ENCODE measurements at places on chromosomes 1 and 21.

DNA sequence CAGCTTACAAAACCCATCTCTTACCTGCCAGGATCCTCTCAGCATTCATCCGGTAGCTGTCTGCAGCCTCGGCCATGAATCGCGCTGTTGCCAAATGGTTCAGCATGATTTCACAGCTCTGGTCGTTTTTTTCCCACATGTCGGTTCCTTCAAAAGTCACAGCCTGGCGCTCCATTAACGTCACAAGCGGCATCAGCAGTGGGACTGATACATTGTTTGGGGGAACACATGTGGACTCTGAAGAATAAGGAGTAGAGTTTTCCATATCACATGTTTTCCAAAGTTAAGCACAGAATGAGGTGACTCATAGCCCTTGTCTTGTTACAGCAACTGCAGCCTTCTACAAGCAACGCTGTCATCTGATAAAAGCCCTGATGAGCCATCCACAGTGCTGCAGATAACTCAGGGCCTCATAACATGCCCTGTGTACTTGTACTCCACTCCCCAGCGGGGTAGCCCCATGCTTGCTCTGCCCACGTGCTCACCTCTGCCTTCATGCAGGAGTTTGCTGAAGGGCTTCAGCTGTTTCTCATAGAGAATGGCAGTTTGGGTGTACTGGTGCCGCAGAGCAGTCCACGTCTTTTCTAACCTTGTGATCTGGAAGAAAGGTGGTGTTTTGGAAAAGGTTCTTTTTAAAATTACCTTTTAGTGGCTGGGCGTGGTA is 114.2 kb downstream of the BCAR3 start:
- DNase-seq: no peak
- peak overlapping the region; percentile 46 for H3K27ac ChIP-seq
- H3K4me1 ChIP-seq: no peaks in the 10 kb centered on the region

DNA sequence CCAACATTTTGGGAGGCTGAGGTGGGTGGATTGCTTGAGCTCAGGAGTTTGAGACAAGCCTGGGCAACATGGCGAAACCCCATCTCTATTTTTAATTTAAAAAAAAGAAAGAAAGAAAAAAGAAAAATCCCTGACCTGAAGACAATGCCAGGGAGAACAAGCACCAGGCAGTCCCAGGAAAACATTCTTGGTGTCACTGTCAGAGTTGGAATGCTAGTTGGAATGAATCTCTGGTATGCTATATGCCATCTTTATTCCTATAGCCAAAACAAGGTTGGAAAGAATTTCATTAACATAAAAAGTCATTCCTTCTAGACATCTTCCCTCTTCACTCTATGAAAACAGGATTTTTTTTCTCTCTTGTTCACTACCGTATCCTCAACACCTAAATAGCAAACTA is 2.8 kb downstream of the DNAJC8 start:
- H3K4me1 ChIP-seq: peaks cover 24% of the 10 kb centered on the region
- H3K27me3 ChIP-seq: no peaks in the 10 kb centered on the region
- no peak for DNase-seq
- peaks cover 22% of the 10 kb centered on the region for H3K36me3 ChIP-seq
- H3K27ac ChIP-seq: no peak overlapping the region

GRCh38 chr1:31105646-31106045 is 40.1 kb upstream of the PUM1 start:
- H3K4me3 ChIP-seq: no peak overlapping the region
- DNase-seq: no peak
- H3K36me3 ChIP-seq: no peaks in the 10 kb centered on the region
- H3K27ac ChIP-seq: no peak overlapping the region

DNA sequence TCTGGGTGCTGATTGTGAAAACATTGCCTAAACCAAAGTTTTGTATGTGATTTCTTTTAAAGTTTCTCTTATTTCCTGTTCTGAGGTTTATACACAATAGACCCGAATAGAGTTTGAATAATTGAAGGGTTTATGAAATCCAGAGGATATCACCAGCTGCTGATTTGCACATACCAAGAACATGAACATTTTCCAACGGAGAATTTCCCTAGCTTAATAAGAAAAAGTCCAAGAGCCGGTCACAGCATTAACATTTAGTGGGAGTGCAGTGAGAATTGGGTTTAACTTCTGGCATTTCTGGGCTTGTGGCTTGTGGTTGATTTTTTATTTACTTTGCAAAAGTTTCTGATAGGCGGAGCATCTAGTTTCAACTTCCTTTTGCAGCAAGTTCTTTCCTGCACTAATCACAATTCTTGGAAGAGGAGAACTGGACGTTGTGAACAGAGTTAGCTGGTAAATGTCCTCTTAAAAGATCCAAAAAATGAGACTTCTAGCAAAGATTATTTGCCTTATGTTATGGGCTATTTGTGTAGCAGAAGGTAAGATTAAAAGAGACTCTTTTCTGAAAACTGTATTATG is at the start of gene CFH:
Gene CFH (plus strand): TSS at position 407 of the 579 bp plus-strand sequence. CDS start 75 bp downstream, at position 482.
- peak within 1 kb of the TSS; percentile 26 for H3K4me3 ChIP-seq
- peak within 1 kb of the TSS; percentile 51 for H3K27ac ChIP-seq
- no peaks in the 10 kb centered on the region for H3K27me3 ChIP-seq
- DNase-seq: no peak

- H3K4me3 ChIP-seq: no peak overlapping the region
- H3K36me3 ChIP-seq: no peaks in the 10 kb centered on the region
- no peak overlapping the region for H3K27ac ChIP-seq
- DNase-seq: no peak
Observed at GRCh38 chr1:43232482-43232881, 37.3 kb upstream of the TMEM125 start.

DNA sequence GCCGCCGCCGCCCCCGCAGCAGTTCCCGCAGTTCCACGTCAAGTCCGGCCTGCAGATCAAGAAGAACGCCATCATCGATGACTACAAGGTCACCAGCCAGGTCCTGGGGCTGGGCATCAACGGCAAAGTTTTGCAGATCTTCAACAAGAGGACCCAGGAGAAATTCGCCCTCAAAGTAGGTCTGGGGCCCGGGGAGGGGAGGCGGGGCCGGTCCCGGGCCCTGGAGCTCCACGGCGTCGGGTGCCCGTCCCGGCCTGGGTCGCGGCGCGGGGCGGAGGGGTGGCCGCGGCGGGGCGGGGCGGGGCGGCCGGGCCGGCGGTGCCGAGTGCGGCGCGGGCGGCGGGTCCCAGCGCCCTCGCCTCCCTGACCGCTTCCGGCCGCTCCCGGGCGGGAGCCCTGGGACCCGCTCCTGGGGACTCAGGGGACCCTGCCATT is 646 bp downstream of the MAPKAPK2 start:
- peak; percentile 29 for DNase-seq
- no peaks in the 10 kb centered on the region for H3K27me3 ChIP-seq
- H3K4me3 ChIP-seq: peak overlapping the region; percentile 83

DNA sequence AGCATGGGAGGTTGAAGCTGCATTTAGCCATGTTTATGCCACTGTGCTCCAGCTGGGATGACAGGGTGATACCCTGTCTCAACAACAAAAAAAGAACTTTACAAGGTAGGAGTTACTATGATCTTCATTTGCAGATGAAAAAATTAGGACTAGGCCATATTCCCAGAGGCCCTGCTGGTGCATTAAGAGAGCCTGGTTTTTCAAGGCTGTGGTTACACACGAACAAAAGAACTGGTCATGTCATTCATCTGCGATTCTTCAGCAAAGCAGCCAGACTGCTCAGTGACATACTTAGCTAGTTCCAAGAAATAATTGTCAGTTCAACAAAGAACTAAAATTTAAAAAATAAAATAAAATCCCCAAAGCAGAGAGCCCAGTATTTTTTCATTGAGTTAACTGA is 66.1 kb upstream of the SLC22A15 start:
- no peaks in the 10 kb centered on the region for H3K4me1 ChIP-seq
- no peaks in the 10 kb centered on the region for H3K36me3 ChIP-seq
- H3K27ac ChIP-seq: no peak overlapping the region
- no peaks in the 10 kb centered on the region for H3K27me3 ChIP-seq
- DNase-seq: no peak
- no peak overlapping the region for H3K4me3 ChIP-seq

GRCh38 chr1:166174108-166174507 is 7.3 kb upstream of the FAM78B start:
- H3K4me3 ChIP-seq: no peak overlapping the region
- no peaks in the 10 kb centered on the region for H3K4me1 ChIP-seq
- H3K27me3 ChIP-seq: no peaks in the 10 kb centered on the region
- H3K36me3 ChIP-seq: no peaks in the 10 kb centered on the region

DNA sequence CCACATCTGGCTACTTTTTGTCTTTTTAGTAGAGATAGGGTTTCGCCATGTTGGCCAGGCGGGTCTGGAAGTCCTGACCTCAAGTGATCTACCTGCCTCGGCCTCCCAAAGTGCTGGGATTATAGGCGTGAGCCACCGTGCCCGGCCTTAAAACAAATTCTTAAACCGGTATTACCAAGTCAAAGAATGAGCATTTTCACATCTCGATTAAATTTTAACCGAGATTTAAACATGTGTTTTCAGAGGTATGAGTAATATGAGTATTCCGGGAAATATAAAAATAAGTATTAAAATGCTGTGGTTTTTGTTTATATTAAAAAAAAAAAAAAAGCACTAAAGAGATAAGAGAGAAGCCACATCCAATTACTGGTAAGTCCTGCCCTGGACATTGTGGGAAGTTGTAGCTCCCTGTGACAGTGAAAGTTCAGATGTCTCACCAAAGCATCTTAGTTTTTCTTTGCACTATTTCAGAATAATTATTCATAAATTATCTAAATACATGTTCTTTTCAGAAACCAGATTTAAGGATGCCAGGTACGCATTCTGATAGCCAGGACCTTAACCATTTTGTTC is 24.9 kb downstream of the ZNF281 start:
- no peaks in the 10 kb centered on the region for H3K27me3 ChIP-seq
- H3K27ac ChIP-seq: no peak overlapping the region
- H3K36me3 ChIP-seq: no peaks in the 10 kb centered on the region
- H3K4me3 ChIP-seq: no peak overlapping the region
- H3K4me1 ChIP-seq: no peaks in the 10 kb centered on the region
- DNase-seq: no peak

- no peak for DNase-seq
- peaks cover 92% of the 10 kb centered on the region for H3K4me1 ChIP-seq
- H3K36me3 ChIP-seq: no peaks in the 10 kb centered on the region
- peak overlapping the region; percentile 35 for H3K4me3 ChIP-seq
- peak overlapping the region; percentile 76 for H3K27ac ChIP-seq
Observed at GRCh38 chr21:35027563-35028450, 21.3 kb downstream of the RUNX1 start.

GRCh38 chr1:95197616-95198252 is 36.3 kb upstream of the RWDD3 start:
- H3K4me3 ChIP-seq: no peak overlapping the region
- DNase-seq: no peak
- H3K4me1 ChIP-seq: no peaks in the 10 kb centered on the region
- no peaks in the 10 kb centered on the region for H3K36me3 ChIP-seq
- no peaks in the 10 kb centered on the region for H3K27me3 ChIP-seq

- H3K4me1 ChIP-seq: no peaks in the 10 kb centered on the region
- H3K27ac ChIP-seq: no peak overlapping the region
- DNase-seq: no peak
Observed at GRCh38 chr21:45833414-45833813, 148.2 kb upstream of the COL6A1 start.

- H3K27me3 ChIP-seq: no peaks in the 10 kb centered on the region
- H3K36me3 ChIP-seq: no peaks in the 10 kb centered on the region
- DNase-seq: no peak
- H3K27ac ChIP-seq: no peak overlapping the region
Observed at GRCh38 chr1:203439131-203439730, 36.4 kb upstream of the PRELP start.

DNA sequence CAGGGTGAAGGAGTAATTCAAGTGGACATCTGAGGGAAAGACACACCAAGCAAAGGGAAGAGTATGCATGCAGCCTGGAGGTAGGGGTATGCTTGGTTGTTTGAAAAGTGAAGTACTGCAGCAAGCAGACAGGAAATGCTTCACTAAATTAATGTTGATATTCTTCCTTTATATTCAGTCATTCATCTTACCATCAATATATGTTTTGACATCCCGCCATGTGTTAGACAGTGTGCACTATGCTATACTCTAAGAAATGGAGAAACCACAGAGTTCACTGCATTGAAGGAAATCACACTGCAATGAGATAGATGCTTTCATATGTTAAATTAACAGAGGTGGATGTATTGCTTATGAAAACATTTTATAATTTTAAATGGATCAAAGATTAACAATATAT is 82.9 kb downstream of the HSPA13 start:
- no peaks in the 10 kb centered on the region for H3K27me3 ChIP-seq
- no peaks in the 10 kb centered on the region for H3K36me3 ChIP-seq
- no peak overlapping the region for H3K4me3 ChIP-seq
- H3K27ac ChIP-seq: no peak overlapping the region
- no peaks in the 10 kb centered on the region for H3K4me1 ChIP-seq
- no peak for DNase-seq

GRCh38 chr1:80003250-80003649 is 996.7 kb upstream of the ADGRL4 start:
- H3K27me3 ChIP-seq: no peaks in the 10 kb centered on the region
- no peaks in the 10 kb centered on the region for H3K36me3 ChIP-seq
- H3K4me1 ChIP-seq: no peaks in the 10 kb centered on the region

DNA sequence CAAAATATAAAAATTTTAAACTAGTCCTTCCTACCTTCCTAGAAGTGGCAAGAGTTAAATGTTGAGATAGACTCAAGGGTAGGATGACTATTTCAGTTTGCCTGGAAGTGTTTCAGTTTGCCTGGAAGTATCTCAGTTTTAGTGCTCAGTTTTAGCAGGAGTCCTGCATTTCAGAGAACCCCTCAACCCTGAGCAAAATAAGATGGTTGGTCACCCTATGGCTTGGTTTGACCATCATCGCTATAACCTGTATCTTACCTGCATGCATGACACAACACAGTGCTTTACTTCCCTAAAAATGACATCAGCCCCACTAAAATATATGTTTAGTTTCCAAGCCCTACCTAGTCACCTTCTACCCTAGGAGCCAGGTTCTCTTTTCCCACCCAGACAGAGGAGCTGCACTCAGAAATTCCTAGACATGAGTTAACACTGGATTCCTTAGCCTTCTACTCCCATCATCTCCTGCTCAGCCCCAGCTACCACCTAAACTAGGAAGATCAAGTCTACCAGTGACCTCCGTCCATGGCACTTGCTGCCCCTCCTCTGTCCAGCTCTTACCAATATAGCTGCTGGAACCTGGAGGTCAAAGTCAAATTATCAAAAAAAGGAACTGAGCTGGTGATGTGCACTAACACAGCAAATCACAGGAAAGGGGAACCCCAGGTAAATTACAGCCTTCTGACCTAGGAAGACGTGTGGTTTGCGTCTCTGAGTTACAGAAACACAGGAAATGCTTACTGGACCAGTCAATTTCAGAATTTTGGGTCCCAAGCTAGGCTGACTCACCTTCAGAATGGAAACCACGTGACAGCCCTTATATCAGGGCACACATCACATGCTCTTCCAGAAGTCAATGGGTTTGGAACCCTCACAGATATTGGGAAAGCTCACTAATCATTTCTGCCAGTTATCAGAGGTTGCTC is 2.2 kb upstream of the G0S2 start:
- H3K27me3 ChIP-seq: peaks cover 9% of the 10 kb centered on the region
- H3K27ac ChIP-seq: no peak overlapping the region
- DNase-seq: no peak
- no peaks in the 10 kb centered on the region for H3K36me3 ChIP-seq

GRCh38 chr1:115476616-115477015 is 138.6 kb upstream of the NGF start:
- H3K4me1 ChIP-seq: no peaks in the 10 kb centered on the region
- no peak overlapping the region for H3K4me3 ChIP-seq
- H3K36me3 ChIP-seq: no peaks in the 10 kb centered on the region
- no peak overlapping the region for H3K27ac ChIP-seq

Data from CD8-positive, alpha-beta memory T cell (primary cell).